ENCODE measurements at places on chromosomes 16 and 17.
A peak's percentile ranks its signal among the peaks of the same experiment; 100 is the strongest.

DNA sequence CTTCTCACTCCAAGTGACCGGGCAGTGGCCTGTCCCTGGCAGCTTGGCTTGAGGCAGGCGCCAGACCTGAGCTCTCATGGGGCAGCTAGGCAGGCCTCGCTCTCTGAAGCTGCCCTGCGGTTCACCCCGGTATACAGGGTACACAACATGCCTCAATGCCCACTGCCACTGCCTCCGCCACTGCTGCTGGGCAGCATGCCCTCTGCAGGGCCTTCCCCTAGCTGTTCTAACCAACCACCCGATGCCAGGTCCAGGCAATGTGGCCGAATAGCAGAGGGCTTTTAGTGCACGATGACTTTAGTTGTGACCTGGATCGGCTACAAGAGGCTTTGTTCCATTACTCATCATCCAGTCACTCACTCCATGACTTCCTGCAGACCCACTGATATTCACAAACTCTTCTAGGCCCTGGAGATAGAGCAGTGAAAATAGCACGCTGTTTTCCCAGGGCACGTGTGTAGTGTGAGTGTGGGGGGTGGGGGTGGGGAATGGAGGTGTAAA is 19.7 kb downstream of the CDC42EP4 start:
- DNase-seq = no peak

- DNase-seq = no peak
Observed at GRCh38 chr16:929227-930073, 41.3 kb downstream of the LMF1 start.

DNA sequence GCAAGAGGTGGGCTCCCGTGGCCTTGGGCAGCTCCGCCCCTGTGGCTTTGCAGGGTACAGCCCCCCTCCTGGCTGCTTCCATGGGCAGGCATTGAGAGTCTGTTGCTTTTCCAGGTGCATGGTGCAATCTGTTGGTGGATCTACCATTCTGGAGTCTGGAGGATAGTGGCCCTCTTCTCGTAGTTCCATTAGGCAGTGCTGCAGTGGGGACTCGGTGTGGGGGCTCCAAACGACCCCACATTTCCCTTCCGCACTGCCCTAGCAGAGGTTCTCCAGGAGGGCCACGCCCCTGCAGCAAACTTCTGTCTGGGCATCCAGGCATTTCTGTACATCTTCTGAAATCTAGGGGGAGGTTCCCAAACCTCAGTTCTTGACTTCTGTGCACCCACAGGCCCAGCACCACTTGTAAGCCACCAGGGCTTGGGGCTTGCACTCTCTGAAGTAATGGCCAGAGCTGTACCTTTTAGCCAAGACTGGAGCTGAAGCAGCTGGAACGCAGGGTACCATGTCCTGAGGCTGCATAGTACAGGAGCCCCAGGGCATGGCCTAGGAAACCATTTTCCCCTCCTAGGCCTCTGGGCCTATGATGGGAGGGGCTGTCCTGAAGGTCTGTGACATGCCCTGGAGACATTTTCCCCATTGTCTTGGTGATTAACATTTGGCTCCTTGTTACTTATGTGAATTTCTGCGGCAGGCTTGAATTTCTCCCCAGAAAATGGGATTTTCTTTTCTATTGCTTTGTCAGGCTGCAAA is 6.0 kb downstream of the PRKAR1A start:
- no peak for DNase-seq

DNA sequence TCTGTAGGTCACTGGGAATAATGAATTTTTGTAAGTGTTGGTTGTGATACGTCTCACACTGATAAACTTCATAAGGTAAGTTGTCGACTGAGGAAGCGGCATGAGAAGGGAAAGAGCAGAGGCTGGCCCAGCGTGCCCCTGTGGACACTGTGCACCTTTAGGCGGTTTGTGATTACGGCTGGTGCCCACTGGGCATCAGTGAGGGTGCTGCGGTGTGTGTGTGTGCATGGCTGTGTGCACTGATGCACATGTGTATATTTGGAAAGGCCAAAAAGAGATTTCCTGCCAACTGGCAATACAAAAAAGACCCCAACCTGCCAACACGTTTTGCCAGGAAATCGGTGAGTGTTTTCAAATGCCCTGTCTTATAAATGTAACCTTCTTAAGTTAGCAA is 11.9 kb downstream of the IRF8 start:
- no peak for DNase-seq

DNA sequence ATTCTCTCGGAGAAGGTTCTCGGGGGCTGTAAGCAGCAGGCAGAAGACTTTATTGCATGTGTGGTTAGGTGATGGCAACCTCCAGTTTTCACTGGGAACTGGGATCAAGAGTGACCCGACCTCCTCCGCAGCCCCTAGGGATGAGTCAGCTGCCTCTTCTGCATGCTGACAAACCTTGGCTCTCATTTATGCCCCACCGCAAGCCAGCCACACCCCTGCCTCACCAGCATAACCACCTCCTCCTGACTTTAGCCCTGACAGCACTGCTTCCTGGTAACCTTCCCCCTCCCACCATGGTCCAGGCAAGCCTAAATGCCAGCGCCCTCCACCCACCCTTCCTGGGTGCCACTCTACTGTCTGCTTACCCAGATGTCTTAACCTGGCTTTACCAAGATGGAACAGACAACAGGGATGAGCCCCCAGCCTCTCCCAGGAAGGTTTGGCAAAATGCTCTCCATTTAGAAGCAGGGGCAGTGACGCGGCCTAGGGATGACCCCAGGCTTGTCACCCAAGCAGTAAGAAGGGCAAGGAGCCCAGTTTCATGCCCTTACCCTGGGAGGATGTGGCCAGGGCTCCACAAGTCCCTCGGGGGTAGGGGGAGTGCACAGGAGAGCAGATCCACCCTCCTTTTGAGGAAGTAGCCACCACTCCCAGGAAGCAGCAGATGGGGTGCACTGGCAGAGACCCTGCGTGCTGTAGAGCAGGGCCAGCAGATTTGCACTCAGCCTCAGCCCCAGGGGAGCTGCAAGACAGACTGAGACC is 73.5 kb downstream of the GOSR1 start:
- DNase-seq = no peak

DNA sequence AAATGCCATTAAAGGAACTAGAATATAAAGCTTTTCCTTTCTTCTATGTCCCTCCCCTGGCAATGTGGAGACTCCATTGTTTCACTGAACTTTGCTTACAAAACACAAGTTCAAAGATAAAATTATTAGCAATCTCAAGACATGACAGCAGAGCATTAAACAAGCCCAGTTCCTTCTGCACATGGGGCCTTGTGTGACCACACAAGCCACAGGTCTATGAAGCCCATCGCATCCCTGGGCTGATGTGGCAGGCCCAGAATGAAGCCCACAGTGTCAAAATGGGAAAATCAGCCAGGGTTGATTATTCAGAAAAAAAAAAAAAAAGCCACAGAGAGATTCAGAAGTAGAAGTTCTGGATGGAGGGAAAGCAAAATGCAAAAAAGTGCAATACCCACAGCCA is 12.9 kb upstream of the SLC39A11 start:
- DNase-seq = no peak

DNA sequence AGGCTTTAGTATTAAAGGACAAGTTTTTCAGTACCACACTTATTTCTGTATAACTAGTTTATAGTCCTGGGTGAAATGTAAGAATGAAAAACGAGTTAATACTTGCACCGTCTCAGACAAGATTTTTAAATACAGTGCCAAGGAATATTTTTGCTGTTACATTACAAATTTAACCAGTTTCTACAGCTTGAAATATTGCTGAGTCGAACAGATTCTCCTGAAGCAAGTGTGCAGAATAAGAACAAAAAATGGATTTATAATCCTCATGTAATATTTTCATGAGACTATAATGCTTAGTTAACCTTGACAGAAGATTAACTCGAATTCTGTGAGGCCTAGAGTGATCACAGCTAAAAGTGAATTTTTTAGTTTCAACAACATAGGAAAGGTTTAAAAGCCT is 3.1 kb downstream of the NETO2 start:
- DNase-seq = no peak

DNA sequence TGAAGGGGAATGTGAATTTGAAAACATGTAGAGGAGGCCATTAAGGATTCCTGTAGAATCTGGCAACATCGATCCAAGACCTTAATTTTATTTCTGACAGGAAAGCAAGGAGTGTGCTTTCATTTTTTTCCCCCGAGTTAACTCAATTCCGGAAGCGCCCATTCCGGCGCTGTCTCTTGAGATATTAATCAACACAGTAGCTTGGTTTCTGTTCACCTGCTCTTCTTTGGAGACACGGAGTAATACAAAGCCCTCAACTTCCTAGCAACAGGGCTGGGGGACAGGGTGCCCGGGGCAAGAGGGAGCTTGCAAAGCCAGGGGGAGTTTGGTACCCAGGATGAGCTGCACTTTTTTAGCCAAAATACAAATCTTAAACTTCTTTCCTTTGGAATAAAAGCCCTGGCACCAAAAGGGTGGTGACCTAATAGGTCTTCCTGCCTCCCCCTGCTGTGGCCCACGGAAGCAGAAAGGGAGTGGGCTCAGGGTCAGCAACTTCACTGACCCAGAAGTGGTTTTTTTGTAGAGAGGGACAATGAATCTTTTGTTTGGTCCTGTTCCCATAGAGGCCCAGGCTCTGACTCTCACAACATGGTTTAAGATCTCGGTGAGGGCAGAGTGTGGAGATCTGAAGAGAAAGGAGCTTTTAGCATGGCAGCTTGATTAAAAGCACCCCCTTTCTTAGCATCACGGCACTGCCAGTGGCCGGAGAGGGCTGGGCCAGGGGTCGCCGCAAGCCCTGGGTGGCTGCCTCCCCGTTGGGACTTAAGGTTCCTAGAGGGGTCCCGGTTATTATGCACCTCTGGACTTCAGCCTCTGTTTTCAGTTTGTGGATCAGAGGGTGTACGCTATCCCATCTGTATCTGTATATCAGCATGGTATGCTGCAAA is 207.3 kb downstream of the CCDC182 start:
- DNase-seq = peak; percentile 28

DNA sequence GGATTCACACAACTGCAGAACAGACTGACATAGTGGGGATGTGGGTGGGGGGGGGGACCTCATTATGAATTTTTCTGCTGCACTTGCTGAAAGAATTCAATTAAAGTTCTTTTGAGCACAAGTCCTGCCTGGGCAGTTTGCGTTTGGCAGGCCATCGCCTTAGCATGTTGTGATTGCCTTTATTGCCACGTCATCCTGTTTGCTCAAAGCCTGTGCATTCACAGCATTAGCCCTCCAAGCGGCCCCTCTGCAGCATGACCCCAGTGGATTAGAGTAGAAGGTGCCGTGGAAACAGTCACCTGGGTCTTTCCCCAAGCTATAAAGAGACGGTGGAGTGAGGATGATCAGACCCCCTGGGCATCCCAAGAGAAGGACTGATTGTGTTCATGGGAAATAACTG is 17.2 kb downstream of the MSI2 start:
- DNase-seq = no peak

- DNase-seq = no peak
Observed at GRCh38 chr17:70215656-70216055, 46.3 kb downstream of the KCNJ2 start.

DNA sequence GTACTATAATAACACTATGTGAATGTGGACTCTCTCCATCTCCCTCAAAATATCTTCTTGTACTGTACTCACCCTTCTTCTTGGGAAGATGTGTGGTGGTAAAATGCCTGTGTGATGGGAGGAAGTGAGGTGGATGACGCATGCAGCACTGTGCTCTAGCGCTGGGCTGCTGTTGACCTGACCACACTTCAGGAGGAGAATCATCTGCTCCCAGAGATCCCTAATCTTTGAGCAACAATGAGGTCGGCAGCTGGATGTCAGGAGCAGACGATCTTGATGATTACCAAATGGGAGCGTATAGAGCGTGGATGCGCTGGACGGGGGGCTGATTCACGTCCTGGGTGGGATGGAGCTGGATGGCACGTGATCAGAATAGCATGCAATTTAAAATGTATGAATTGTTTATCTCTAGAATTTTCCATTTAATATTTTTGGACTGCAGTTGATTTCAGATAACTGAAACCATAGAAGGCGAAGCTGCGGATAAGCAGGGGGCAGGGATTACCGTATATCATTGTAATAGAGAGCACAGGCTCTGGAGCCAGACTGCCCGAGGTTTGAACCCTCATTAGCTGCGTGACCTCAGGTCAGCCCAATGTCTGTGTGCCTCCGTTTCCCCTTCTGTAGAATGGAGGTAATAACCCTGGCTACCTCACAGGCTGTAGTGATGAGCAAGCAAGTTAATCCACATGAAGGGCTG is 23.7 kb upstream of the CYLD start:
- DNase-seq = no peak

- no peak for DNase-seq
Observed at GRCh38 chr16:46996391-46996790, 22.9 kb upstream of the DNAJA2 start.

GRCh38 chr17:37273409-37274051 is 102.3 kb upstream of the C17orf78 start:
- DNase-seq = no peak

DNA sequence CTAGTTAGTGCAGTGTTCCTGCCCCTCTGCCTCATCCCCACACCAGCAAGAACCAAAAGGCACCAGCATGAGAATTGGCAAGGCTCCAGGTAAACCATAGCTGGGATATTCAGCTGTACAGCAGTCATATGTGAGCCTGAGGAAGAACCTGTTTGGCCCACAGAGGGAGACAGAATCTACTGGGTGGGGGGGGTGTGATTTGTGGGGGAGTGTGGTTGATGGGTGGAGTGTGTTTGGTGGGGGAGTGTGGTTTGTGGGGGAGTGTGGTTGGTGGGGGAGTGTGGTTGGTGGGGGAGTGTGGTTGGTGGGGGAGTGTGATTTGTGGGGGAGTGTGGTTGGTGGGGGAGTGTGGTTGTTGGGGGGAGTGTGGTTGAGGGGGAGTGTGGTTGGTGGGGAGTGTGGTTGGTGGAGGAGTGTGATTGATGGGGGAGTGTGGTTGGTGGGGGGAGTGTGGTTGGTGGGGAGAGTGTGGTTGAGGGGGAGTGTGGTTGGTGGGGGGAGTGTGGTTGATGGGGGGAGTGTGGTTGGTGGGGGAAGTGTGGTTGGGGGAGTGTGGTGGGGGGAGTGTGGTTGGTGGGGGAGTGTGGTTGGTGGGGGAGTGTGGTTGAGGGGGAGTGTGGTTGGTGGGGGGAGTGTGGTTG is 19.5 kb downstream of the MINK1 start:
- DNase-seq = no peak

DNA sequence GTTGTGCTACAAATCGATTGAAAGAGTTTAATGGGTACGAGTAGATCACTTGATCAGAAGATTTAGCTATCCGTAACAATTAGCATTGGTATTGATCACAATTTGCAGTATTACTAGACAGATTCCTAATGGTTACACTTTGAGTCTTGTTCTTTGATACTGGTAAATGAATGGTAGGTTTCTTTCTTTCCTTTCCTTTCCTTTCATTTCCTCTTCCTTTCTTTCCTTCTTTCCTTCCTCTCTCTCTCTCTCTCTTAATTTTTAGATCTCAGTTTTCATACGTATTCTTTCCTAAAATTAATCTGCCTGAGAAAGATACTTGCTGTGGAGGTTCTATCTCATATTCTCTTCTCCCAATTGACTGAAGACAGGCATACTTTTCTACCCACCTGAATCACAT is 17.9 kb downstream of the CPD start:
- no peak for DNase-seq

DNA sequence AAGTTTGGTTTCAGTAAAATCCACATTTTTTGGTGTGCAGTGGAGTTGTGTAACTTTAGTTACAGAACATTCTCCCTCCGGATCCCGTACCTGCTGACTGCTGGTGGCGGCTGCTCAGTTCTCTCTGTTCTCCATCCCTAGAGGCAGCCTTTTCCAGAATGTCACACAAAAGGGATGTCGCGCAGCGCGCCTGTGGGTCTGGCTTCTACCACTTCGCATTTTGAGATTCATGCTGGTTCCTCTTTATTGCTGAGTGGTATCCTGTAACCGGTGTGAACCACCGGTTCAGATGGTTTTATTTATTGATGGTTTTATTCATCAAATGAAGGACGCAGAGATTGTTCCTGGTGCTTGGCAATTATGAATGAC is 981 bp upstream of the CEP131 start:
- no peak for DNase-seq
